ENCODE measurements at places on chromosomes 11 and 22. TPM values are rescaled to one million over a fixed set of nuclear protein-coding genes. Genes with fewer than 3 reads are reported as not detected.

- no peak for DNase-seq
Measured at GRCh38 chr11:101180481-101180880, 50.9 kb upstream of the PGR start.

DNA sequence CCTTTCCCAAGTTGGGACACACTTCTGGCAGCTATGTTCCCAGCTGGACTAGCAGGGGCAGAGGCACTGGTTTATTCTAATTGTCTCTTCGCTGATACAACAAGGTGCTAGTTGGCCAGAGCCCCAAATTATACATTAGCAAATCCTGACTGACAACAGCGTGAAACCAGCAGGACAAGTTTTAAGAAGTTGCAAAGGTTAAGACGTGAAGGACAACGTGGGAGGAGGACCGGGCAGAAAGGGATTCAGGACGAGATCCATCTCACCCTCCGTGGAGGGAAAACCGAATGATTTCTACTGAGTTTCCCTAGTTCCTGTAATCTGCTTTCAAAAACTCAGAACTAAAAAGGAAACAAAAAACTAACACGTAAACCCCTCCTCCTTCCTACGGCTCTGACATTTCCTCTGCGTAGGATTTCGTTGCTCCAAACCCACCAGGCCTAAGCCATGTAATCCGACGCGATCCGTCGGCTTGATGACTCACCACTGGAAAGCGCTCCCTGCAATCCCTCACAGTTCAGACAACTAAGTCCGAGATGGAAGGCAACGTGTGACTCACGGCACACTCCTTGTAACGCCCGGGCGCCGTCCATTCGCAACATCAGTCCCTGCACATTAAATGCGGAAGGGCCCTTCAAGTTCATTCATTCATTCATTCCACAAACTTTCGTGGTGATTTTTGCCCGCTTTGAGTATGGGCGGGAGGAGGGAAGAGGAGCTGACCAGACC lies 703 bp downstream of the POGLUT3 start:
- peak; percentile 91 for DNase-seq

DNA sequence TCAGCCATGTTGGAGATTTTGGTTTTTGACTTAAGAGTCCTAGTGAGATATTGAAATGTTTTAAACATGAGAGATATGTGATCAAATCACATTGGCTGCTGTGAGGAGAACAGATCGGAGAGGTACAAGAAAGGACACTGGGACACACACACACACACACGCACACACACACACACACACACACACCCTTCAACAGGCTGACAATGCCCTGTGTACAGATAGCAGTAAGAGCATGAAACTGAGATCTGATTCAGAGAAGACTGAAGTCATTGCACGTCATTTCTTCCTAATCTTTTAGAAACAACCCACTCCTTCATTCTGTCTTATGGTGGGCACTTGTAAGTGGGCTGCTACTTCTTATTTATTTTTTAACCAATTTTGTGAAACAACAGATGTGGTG lies 200.5 kb upstream of the E2F8 start:
- no peak for DNase-seq

- DNase-seq, result no peak
Measured at GRCh38 chr22:50301581-50301991, 5.9 kb downstream of the PLXNB2 start.

The E2F8 gene
- polyA plus RNA-seq, result 2.5 TPM

The TEX12 gene
- polyA plus RNA-seq, result 0.14 TPM

The GLYAT gene
- 0.59 TPM for polyA plus RNA-seq

The DLG2 gene
- polyA plus RNA-seq, result 44.4 TPM

- no peak for DNase-seq
Measured at GRCh38 chr22:40759294-40759840, 59.8 kb downstream of the SLC25A17 start.

GRCh38 chr11:83520849-83521248 lies 234.7 kb upstream of the CCDC90B start:
- no peak for DNase-seq

GRCh38 chr11:36300650-36301049 lies 4.6 kb downstream of the PRR5L start:
- peak; percentile 42 for DNase-seq

The GLB1L3 gene
- polyA plus RNA-seq, result 2.9 TPM

GRCh38 chr11:77150836-77151235 lies 22.8 kb downstream of the MYO7A start:
- DNase-seq, result no peak

DNA sequence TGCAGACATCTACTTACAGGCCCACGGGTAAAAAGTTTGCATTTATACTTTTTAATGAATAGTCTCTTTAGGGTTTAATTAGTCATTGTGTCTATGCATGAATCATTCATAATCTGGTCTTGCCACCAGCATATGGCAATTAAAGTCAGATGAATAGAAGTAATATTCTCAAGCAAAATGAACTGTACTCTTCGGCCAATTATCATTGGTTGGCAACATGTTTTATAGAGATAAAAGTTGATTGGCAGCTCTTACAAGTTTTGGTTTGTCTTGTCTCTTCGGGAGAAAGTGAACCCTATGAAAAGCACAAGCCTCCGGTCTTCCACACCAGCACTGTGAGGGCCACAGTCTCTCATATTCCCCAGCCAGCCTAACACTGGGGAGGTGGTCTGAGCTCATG lies 97.8 kb downstream of the OSBP2 start:
- no peak for DNase-seq

- no peak for DNase-seq
Measured at GRCh38 chr11:16783321-16783801, 44.9 kb downstream of the C11orf58 start.

The FADS3 gene
- polyA plus RNA-seq, result 62.6 TPM

DNA sequence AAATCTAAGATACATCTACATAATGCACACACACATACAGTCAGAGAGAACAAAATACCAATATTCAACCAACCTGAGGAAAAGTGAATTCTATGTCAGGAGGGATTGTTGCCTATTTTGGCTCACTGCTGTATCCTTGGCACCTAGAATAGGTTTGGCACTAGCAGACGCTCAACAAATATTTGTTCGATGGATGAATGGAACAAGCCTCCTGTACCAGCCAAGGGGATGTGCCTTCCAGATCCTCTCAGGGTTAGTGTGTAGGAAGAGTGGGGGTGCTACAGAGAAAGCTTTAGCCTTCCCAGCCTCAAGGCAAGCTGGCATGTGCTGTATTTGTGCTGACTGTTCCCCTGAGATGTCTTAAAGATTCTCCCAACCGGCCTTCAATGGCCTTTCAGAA lies 23.3 kb upstream of the POU2AF1 start:
- no peak for DNase-seq

The NTM gene
- 181 TPM for polyA plus RNA-seq

The ARHGAP8 gene
- 8.5 TPM for polyA plus RNA-seq

The GAL3ST1 gene
- polyA plus RNA-seq, result 52.7 TPM

- DNase-seq, result no peak
Measured at GRCh38 chr11:47986742-47987141, 6.4 kb downstream of the PTPRJ start.

The NELL1 gene
- polyA plus RNA-seq, result 31.1 TPM

The C11orf21 gene
- 0.39 TPM for polyA plus RNA-seq

DNA sequence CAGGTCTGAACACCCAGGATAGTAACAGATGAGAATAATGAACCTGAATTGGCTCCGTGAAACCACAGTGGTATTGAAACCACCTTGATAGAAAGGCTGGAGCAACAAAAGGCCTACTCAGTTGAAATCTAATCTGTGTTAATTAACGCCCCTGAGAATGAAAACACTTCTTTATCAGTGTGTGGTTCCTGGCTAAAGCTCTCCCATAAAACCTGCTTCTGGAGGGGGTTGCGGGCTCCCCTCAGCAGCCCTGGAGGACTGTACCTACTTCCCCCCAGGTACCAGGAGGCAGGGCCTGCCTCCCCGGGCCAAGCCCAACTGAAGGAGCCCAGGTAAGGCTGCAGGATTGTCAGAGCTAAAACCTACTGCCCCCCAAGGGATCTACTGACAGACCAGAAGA lies 54.6 kb downstream of the PLEKHA7 start:
- DNase-seq, result no peak

DNA sequence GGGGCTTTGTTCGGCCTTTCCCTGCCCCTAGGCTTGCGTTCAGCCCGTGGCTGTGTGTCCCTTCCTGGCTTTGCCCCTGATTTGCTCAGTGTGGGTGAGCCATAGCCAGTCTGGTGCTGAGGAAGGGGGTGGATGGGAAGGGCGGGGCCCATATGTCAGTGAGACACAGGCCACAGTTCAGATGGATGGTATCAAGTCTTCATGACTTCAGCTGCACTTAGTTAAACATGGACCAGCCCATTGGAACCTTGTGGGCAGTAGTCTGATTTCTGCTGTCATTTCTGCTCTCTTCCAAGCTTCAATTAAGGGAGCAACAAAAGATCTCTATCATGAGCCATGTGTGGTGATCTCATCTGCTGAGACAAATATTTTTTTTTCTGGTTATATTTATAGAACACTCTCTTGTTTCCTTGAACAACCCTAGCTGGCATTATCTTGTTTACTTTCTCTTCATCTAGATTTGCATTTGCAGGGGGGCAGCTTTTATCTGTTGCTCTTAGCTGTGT lies 21.6 kb upstream of the PEX26 start:
- DNase-seq, result no peak

- peak; percentile 64 for DNase-seq
Measured at GRCh38 chr22:36331912-36332622, 55.7 kb downstream of the MYH9 start.

The TRIM48 gene
- not detected for polyA plus RNA-seq

- DNase-seq, result no peak
Measured at GRCh38 chr22:37018815-37019308, 385 bp downstream of the TST start.

The CRY2 gene
- polyA plus RNA-seq, result 38.9 TPM

GRCh38 chr22:20380486-20380885 lies 13.5 kb upstream of the ZNF74 start:
- DNase-seq, result no peak

- no peak for DNase-seq
Measured at GRCh38 chr11:119858288-119858687, 129.3 kb upstream of the NECTIN1 start.

DNA sequence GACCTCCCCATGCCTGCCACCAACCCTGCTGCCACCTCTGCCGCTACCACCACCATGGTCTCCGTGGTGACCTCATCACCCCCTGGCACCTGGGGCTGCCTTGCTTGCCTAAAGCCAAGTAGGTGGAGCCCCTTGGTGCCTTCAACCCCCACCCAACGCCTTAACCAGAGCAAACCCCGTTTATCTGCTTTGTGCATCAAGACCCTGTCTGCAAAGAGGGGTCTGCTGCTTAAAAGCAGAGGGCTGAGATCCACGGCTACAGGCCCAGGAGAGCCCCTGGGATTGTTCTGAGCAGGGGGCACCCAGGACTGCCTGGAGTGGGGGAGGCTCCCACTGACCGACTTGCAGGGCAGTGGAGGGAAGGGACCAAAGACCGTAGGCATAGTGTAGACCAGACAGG lies 4.9 kb upstream of the PPIL2 start:
- no peak for DNase-seq

The C22orf31 gene
- not detected for polyA plus RNA-seq

- DNase-seq, result no peak
Measured at GRCh38 chr11:1750840-1751530, 590 bp upstream of the IFITM10 start.

The LTBP3 gene
- 158 TPM for polyA plus RNA-seq

- DNase-seq, result no peak
Measured at GRCh38 chr11:46277313-46277621, 195 bp upstream of the CREB3L1 start.

DNA sequence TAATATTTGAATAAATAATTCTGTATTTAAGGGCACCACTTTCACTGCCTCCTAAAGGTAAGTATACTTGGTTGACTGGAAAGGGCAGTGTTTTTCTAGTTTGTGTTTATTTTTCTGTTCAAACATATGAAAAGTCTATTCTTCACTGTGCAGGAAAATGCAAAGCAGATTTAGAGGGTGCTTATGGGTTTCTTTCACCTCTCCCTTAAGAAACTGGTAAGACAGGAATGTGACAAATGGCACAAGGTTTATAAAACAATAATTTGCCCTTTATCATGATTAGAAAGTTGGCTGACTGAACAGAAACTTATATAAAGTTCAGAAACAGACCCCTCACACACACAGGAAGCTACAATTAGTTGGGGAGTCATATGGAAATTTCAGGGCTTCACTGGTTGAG lies 60.6 kb downstream of the PLEKHA7 start:
- no peak for DNase-seq

DNA sequence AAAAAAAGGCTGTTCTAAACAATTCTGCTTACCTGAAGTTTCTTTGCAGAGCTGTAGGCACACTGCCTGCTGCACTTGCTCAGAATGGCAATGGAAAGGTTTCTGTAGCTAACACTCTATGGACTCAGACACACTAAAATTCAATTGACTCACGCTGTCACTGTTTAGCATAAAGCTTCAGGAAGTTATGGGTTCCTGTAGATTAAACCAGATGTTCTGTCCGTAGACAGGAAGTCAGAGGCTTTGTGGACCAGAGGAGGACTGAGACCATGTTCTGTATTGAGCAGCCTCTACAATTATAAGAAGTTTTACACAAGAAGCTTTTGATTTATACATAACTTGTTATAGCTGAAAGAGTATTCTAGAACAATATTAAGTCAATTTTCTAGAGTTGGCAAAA lies 70.4 kb downstream of the GLYATL1 start:
- DNase-seq, result no peak

- DNase-seq, result no peak
Measured at GRCh38 chr11:111297696-111298095, 650 bp upstream of the POU2AF3 start.

DNA sequence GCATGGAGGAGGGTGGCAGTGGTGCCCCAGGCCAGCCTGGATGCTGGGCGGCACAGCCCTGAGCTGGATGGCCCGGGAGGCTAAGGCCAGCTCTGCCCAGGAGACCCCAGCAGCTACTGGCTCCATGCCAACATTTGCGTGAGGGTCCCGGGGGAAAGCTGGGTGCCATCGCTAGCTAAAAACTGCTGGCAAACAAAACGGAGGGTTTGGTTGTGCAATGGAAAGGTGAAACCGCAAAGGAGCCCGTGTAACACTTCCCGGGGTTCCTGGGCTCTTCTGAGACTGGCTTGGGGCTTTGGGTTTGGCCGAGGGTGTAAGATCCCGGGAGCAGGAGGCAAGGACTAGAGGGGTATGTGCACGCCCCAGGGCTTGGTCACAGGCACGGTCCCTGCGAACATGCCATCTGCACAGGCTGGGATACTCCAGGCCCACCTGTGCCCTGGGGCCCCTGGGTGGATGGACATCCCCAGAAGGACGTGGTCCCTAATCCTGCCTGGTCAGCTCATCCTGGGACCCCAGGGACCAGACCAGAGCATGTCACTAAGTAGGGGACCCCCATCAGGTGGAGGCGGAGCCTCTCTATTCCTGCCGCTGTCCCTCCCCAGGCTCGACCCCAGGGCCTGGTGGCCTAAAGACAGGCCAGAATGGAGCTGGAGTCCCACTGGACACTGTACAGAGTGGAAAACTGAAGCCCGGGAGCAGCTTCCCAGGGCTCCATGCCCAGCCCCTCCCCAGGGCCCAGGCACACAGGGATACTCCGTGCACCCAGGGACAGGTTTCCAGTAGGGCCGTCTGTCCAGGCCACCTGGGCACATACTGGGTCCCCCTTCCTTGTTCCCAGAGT lies 44.6 kb downstream of the IGF2 start:
- no peak for DNase-seq

The CCDC134 gene
- 5.8 TPM for polyA plus RNA-seq

- DNase-seq, result no peak
Measured at GRCh38 chr11:120125024-120125423, 12.9 kb downstream of the TRIM29 start.
